ENCODE measurements at places on chromosomes 3 and 15.
A peak's percentile ranks its signal among the peaks of the same experiment; 100 is the strongest.

- DNase-seq = no peak
These were observed 86.9 kb upstream of the COL8A1 start for GRCh38 chr3:99551520-99551919.

- no peak for DNase-seq
These were observed 105.8 kb upstream of the GAP43 start for GRCh38 chr3:115517457-115518050.

GRCh38 chr3:123244128-123244527 is 42.4 kb downstream of the SEC22A start:
- no peak for DNase-seq

DNA sequence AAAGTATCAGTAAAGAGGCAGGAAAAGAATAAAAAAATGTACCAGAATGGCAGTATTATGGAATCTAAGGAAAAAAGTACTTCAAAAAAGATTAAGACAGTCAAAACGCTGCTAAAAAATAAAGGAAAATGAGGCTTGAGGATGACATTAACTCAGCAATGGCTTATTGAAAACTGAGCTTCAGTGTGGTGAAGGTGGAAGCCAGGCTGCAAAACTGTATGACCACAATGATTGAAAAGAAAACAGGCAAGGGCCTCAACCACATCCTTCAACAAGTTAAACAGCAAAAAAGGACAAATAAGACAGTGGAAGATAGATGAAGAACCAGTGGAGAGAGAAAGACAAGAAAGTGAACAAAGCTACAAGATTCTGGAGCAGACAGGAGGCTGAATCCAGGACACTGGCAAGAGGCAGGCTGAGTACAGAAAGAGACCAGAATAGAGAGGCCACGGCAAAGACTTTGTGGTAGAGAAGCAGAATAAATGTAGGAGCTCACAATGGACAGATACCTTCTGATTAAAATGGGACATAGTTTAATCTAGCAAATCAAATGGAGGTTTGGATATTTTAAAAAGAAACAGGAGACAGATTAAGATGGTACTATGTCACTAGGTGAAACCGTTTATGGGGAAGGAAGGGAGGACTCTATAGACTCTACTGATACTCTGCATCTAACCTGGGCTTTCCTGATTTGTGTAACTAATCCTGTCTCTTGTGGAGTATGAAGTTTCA is 86.1 kb downstream of the TJP1 start:
- DNase-seq = no peak

GRCh38 chr15:31060429-31061140 is 40.9 kb downstream of the TRPM1 start:
- DNase-seq = no peak

DNA sequence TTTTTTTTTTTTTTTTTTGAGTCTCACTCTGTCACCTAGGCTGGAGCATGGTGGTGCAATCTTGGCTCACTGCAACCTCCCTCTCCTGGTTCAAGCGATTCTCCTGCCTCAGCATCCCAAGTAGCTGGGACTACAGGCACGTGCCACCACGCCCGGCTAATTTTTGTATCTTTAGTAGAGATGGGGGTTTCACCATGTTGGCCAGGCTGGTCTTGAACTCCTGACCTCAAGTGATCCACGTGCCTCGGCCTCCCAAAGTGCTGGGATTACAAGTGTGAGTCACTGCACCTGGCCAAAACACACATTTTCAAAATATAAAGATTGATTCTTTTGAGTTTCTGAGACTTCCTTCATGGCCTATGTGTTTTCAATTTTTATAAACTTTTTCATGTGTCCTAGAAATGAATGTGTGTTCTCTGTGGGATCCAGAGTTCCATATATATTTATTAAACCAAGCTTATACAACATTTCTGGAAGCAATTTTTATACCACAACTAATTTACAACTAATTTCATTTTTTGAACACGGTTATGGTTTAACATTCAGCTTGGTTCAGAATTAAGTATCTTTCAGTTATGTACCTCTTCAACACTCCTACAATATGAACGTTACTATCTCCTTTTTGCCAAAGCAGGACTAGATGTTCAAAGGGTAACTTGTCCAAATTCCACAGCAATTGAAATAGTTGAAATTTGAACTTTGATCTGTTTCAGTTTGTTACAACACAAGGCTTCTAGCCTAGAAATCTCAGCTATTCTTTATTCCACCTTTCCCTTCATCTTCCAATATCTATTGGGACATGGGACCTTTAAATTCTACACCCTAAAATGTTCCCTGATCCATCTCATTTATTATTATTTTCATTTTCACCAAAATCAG is 1.5 kb downstream of the ACAD11 start:
- DNase-seq = no peak

DNA sequence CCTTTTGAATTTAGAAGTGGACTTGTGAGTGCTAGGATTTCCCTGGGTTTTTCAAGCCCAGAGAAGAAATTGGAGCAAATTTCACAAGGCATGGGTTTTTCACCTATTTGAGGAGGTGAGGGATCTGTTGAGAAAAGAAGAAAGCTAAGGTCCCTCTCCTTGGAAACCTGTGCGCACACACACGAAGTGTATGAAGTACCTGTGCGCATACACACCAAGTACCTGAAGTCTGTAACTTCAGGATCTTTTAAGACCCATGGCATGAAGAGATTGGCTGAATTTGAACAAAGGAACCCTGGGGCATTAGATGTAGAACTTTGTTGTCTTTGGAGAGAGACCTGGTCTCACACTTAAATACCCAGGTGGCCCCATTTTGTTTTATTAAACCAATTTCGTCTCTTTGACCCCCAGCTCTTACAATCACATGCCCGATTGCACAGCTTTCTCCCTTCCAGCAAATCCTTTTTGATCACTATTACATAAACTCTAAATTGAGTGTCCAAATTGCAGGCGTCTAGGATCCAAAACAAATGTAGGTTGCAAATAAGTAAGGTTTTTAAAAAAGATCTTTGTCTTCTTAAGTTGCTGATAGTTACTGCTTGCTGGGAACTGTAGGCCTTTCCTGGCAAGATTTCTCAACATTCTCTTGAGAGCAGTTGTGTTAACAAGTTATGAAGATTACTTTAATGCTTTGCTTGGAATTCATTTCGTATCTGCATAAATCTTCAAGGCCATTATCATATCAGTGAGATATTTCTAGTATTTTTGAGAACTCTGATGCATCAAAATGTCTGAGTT is 64.3 kb downstream of the CMTM8 start:
- no peak for DNase-seq

DNA sequence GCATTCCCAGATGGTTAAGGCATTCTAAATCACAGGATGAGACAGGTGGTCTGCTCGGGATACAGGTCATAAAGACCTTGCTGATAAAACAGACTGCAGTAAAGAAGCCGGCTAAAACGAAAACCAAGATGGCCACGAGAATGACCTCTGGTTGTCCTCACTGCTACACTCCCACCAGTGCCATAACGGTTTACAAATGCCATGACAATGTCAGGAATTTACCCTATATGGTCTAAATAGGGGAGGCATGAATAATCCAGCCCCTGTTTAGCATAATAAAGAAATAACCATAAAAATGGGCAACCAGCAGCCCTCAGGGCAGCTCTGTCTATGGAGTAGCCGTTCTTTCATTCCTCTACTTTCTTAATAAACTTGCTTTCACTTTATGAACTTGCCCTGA is 151.1 kb downstream of the ZNF385D start:
- no peak for DNase-seq

DNA sequence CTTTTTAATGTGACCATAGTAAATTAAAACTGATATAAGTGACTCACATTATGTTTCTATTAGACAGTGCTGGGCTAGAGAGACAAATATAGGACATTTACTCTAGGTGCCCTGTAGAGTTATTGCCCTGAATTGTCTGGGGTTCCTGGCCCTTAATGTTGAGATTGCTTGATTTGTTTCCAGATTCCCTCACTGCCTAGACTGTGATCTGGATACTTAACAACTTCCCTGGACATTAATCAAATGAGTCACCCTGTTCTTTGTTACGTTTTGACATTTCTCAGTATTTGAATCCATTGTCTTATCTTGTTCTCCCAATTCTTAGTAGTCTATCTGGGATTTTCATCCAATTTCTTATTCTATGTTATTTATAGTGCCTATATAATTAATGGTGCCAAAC is 65.8 kb downstream of the DTWD1 start:
- DNase-seq = no peak

DNA sequence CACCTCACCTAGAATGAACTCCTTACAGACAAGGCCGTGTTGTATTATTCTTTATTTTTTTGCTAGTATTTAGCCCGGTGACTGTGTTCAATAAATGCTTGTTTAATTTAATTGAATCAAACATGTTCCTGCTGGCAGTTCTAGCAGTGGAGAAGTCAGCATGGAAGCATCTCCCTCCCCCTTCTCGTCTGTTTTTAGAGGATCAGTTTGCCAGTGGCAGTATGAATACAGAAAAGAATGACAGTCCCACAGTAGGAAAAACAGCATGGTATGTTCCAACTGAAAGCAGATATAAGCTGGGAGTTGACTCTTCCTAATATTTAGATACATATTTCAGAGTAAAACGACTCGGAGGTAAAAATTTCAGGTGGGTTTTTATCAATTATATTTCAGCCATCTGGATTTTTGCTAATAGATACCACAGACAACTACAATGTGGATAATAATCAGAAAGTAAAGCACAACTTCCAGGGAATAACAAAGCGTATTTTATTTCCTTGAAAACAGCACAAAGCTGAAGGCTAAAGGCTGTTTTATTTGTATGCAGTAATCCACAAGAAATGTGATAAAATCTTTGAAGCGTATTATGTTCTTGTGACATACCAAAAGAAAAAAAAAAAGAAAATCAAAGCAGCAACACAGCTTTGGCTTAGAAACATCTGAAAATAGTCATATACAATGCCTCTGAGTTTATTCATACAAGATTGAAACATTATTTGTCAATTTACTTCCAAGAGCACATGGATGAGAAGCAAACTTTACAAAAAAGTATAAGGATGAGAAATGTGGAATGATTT is 244.5 kb upstream of the KCNMB2 start:
- no peak for DNase-seq

- DNase-seq = no peak
These were observed 49.1 kb downstream of the PCOLCE2 start for GRCh38 chr3:142839831-142840230.

- DNase-seq = no peak
These were observed 30.4 kb downstream of the SLC51A start for GRCh38 chr3:196246612-196247308.

DNA sequence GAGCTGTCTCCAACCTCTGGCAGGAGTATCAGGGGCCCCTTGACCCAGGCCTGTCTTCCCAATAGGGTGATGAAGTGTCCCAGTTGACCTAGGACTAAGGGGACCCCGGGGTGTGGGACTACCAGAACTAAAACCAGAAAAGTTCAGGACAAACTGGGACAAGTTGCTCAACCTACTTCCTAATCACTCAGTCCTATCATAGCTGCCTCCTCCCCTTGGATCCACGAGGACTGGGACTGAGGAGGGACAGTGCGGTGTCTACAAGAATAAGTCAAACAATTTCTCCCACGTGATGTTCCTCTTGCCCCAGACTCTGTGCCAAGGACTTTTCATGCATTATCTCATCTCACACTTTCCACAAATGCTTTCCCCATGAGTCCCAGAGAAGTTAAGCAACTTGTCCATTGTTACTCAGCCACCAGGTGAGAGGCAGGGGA is 49.4 kb upstream of the SLCO2A1 start:
- DNase-seq = no peak

DNA sequence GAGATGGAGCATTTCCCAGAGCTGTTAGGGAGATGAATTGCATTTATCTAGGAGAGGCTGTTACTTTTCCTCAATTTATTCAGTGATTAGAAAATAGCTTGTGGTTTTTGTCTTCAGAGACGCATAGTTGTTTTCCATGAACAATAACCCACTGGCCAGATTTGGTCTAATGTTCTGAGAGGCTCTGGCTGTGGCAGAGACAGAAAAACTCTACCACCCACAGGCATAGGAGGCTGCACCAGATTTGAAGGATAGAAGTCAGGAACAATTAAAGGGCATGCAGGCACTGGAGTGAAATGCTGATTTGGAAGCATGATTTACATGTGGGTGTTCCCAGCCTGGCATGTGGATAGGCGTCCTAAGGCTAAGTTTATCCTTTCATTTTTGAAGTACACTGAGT is 143.5 kb downstream of the NFKBIZ start:
- no peak for DNase-seq

GRCh38 chr15:73994912-73995622 is 551 bp downstream of the PML start:
- no peak for DNase-seq

DNA sequence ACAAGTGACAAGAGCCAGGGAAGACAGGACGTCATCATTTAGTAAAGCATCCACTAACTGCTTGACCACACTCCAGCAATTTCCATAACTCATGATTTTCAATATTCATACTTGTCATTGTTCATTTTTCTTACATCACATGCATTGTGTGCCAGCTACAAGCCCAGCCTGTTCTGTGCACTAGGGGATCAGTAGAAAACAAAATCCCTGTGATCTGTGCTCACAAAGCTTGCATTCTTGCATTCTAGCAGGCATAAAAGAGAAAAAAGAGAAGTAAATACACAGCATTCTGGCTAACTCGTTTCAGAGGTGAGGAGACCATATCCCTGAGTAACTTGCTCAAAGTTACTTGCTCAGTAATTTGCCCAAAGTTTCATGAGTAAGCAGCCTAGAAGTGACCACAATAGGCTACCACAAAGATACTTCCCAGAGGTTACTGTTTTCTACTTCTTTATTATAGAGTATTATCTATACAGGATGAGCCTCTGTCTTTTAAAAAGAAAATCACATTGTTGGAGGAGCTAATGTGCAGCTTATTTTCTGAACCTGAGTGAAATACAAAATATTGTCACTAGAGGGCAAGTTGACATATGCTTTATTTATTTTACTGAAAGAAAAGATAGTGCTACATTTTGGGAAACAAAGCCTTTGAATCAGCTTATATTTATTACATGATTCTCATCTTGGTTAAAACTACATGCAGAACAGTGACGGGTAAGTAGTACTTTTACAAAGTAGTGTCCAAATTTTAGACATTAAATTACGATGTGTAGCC is 701.4 kb upstream of the LMCD1 start:
- DNase-seq = no peak

- peak; percentile 45 for DNase-seq
These were observed 1.1 kb downstream of the HEG1 start for GRCh38 chr3:125054449-125055329.

DNA sequence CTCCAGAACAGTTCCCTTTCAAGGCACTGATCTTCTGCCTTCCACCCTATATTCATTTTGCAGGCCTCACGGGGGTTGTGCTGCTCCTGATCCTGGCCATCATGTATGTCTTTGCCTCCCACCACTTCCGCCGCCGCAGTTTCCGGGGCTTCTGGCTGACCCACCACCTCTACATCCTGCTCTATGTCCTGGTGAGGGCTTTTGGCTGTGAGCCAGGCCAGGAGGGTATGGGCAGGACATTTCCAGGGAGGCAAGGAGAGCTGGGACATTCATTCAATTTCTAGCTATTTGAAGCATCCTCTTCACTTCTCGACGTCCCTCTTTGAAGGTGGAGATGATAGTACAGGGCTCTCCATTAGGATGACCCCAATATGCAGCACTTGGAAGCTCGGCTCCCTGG is 25.9 kb downstream of the DUOX1 start:
- DNase-seq = no peak

Measured in GM12864 (cell line).